Testis (tissue), 5 donors: ENCODE measurements at places on chromosomes 6 and 20. TPM values are rescaled to one million over a fixed set of nuclear protein-coding genes. Genes with fewer than 3 reads are reported as not detected.

GRCh38 chr6:26152226-26153101 is 65.2 kb downstream of the HFE start:
- no peaks in the 10 kb centered on the region for H3K27me3 ChIP-seq
- H3K4me1 ChIP-seq = peaks cover 4% of the 10 kb centered on the region
- H3K4me3 ChIP-seq = no peak overlapping the region
- no peak overlapping the region for H3K27ac ChIP-seq
- H3K36me3 ChIP-seq = no peaks in the 10 kb centered on the region

DNA sequence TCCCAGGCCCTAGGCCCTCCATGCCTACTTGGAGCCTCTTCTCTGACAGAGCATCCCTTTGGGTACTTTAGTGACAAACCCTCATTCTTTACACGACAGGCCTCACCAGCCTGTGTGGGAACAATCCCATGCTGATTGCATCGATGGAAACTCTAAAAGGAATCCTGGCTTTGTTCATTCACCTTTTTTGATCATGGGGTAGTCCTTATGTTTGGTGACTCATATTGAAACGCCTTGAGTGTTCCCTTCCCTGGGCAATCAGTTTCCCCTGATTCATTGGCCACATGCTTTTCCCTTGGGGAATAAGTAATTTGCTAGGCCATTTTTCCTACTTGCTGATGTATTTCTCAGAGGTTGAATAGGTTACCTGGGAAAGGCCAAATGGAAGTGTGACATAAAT is 14.7 kb upstream of the TNFAIP3 start:
- H3K27me3 ChIP-seq = no peaks in the 10 kb centered on the region
- no peak overlapping the region for H3K27ac ChIP-seq
- no peak overlapping the region for H3K4me3 ChIP-seq
- no peaks in the 10 kb centered on the region for H3K4me1 ChIP-seq
- DNase-seq = no peak

THBS2 gene
- 4.8 TPM for total RNA-seq

- H3K27ac ChIP-seq = no peak overlapping the region
- H3K4me3 ChIP-seq = no peak overlapping the region
- H3K36me3 ChIP-seq = no peaks in the 10 kb centered on the region
- DNase-seq = peak; percentile 77
- no peaks in the 10 kb centered on the region for H3K27me3 ChIP-seq
Observed at GRCh38 chr6:138336221-138336620, 41.5 kb upstream of the SMIM28 start.

DNA sequence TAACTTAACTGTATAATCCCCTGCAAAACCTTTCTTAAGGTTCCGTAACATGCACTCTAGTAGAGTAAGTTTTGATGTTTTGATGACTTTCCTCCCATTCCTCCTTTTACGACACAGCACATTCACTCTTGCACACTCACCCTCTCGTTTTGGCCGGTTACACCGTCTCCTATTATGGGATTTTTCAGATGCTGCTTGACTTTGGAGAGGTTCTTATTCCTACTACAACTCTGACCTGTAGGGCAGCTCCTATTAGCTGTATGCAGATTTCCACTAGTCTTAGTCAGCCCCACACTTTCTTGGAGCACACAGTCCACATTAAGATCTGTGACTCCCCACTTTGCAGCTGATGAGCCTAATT is 223.7 kb upstream of the SYNCRIP start:
- H3K4me3 ChIP-seq = no peak overlapping the region
- peak overlapping the region; percentile 84 for H3K27ac ChIP-seq
- peak; percentile 15 for DNase-seq
- no peaks in the 10 kb centered on the region for H3K27me3 ChIP-seq

CRIP3 gene
- total RNA-seq = 33.4 TPM

DNA sequence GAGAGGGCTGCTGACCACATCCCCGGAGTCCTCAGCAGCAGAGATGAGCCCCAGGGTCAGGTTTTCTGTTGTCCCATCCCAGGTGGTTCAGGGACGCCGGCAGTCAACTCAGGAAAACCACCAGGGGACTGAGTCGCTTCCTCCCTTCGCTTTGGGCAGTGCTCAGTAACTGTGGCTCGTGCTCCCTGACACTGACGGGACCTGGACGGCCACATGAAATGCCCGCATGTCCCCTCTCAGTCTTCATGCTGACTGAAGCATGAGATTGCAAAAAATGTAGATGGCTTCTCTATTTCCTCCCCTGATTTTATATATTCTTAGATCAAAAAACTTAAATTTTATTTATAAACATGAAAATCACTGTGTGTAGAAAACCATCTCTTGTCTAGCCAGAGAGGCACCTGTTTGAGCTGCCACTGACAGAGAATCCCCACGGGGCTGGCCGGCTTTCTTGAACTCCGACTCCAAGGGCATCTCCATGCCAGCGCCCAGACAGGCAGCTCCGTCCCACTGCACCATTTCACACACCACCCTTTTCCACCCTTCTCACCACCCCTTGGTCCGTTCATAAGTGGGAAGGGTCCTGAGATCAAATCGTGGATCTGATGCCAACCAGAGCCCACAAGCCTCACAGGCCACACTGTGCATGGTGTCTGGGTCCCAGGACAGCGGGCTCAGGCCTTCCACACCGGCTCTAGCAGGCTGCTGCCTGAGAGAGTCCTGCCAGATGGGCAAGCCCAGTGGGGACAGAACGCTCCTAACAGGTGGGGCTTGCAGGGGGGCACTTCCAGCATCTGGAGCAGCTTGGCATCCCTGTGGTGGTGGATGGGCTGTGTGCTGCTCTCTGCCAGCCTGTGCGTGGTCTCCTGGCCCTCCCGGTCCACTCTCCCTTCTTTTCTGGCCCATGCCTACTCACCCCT is 98.2 kb downstream of the SMOC2 start:
- H3K27me3 ChIP-seq = no peaks in the 10 kb centered on the region
- DNase-seq = no peak
- H3K36me3 ChIP-seq = no peaks in the 10 kb centered on the region
- H3K4me3 ChIP-seq = no peak overlapping the region
- peak overlapping the region; percentile 83 for H3K27ac ChIP-seq
- H3K4me1 ChIP-seq = peaks cover 69% of the 10 kb centered on the region

GID8 gene
- 42.6 TPM for total RNA-seq

RPS6KA2 gene
- total RNA-seq = 21.7 TPM

GRCh38 chr20:52494244-52494643 is 302.7 kb upstream of the ZFP64 start:
- H3K4me1 ChIP-seq = no peaks in the 10 kb centered on the region
- H3K4me3 ChIP-seq = no peak overlapping the region
- no peak overlapping the region for H3K27ac ChIP-seq
- DNase-seq = no peak

DNA sequence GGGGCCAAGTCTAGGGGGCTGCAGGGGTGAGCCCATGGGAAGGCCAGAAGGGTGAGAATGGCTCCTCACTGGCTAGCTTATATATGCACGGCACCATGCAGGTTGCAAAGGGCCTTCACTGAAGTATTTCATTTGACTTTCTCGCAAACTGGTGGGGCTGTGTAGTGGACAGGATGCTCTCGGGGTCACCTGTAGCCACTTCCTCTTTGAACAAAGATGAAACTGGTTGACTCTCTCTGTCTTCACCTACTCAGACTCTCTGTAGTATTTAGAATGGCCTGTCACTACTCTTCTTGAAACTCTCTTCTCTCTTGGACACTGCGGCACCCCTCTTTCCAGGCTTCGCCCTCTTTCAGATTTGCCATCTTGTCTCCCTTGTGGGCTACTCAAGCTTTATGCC is 560.5 kb downstream of the PKHD1 start:
- H3K4me3 ChIP-seq = no peak overlapping the region
- H3K36me3 ChIP-seq = no peaks in the 10 kb centered on the region
- H3K27ac ChIP-seq = no peak overlapping the region
- H3K4me1 ChIP-seq = peaks cover 5% of the 10 kb centered on the region
- H3K27me3 ChIP-seq = no peaks in the 10 kb centered on the region

- peak within 1 kb of the TSS; percentile 54 for H3K4me3 ChIP-seq
- H3K4me1 ChIP-seq = no peaks in the 10 kb centered on the region
- DNase-seq = peak; percentile 71
- no peaks in the 10 kb centered on the region for H3K27me3 ChIP-seq
Observed at GRCh38 chr6:26087284-26088115, at the start of gene HFE. Gene HFE (plus strand): TSS chr6:26087429. CDS start chr6:26087441, 12 bp downstream.

- no peak for DNase-seq
- no peaks in the 10 kb centered on the region for H3K36me3 ChIP-seq
- no peak overlapping the region for H3K4me3 ChIP-seq
- no peaks in the 10 kb centered on the region for H3K4me1 ChIP-seq
- no peaks in the 10 kb centered on the region for H3K27me3 ChIP-seq
Observed at GRCh38 chr6:142934106-142934505, 10.9 kb downstream of the HIVEP2 start.

DNA sequence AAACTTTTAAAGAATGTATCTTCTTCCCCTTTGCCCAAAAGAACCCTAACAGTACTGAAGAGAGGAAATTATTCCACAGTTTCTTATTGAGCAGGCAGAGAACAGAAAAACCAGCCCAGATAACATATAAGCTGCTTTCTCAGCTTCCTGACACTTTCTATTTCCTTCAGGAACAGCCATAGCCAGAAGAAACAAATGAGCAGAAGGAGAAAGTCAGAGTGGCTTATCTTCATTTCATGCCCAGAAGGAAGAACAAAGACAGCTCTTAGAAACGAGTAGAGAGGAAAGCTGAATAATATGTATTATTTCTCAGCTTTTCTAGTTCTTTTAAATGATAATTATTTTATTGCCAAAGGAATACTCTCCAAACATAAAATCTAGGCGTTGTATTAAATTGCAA is 793.7 kb downstream of the GRIK2 start:
- H3K4me1 ChIP-seq = no peaks in the 10 kb centered on the region
- H3K36me3 ChIP-seq = no peaks in the 10 kb centered on the region
- H3K27me3 ChIP-seq = no peaks in the 10 kb centered on the region
- no peak overlapping the region for H3K27ac ChIP-seq
- no peak for DNase-seq
- H3K4me3 ChIP-seq = no peak overlapping the region

DNA sequence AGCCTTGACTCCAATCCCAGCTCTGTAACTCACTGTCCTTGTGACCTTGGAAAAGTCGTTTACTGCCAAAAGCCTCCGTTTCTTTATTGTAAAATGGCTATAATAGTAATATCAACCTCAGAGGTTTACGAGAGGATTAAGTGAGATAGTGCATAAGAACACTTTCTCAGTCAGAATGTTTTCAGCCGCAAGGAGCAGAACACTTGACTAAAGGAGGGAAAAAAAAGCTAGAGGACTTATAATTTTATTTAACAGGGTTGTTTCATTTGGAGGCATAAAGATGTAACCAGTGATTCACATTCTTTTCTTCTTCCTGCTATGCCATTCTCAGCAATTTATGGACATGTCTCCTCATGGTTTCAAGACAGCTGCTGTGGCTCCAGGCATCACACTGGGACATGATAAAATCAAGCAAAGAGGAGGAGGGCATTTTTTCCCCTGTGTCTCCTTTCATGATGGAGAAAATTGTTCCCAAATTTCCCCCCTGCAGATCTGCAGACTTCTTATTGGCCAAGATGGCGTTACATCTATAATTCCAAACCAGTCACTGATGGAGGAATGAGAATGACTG is 143.0 kb upstream of the PTPN1 start:
- H3K4me1 ChIP-seq = peaks cover 6% of the 10 kb centered on the region
- no peaks in the 10 kb centered on the region for H3K27me3 ChIP-seq
- no peaks in the 10 kb centered on the region for H3K36me3 ChIP-seq
- no peak overlapping the region for H3K4me3 ChIP-seq
- DNase-seq = no peak

TAGAP gene
- 4.5 TPM for total RNA-seq

GRCh38 chr20:8858181-8858787 is 210.6 kb upstream of the PLCB4 start:
- no peaks in the 10 kb centered on the region for H3K27me3 ChIP-seq
- peaks cover 8% of the 10 kb centered on the region for H3K4me1 ChIP-seq
- H3K36me3 ChIP-seq = no peaks in the 10 kb centered on the region

DNA sequence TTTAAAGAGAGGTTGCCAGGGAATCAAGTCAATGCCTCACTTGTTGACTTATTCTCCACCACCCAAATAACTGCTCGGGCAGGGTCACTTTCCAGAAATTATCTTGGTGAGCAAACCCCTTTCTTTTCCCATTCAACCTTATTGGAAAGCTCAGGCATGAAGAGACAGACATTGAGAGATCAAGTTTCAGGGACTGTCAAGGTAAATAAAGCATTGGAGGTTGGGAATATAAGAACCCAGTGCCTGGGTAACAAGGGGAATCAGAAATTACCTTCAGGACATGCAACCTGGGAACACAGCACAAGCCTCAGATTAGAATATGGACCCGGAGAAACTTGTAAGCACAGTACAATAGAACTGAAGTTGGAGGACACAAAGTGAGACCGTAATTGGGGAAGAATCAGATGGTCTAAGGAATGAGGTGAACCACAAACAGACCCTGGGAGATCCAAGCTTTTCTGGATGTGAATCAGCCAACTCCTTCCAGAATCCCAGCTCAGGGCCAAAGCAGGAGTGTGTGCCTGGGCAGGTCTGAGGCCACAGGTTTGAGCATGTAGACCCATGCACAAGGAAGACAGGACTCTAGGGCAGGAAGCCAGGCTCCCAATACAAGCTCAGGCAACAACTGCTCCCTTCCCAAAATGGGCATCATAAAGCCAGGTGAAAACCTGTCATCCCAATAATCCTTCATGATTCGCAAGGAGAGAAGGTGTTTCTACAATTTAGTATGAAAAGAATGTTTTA is 512.8 kb downstream of the MAFB start:
- H3K27me3 ChIP-seq = no peaks in the 10 kb centered on the region
- H3K4me1 ChIP-seq = no peaks in the 10 kb centered on the region
- DNase-seq = no peak
- no peaks in the 10 kb centered on the region for H3K36me3 ChIP-seq

FRMD1 gene
- 13.5 TPM for total RNA-seq

SLC22A1 gene
- 1.7 TPM for total RNA-seq

BMP2 gene
- 1.7 TPM for total RNA-seq

GRCh38 chr6:157699777-157700636 is 123.0 kb upstream of the SNX9 start:
- H3K36me3 ChIP-seq = no peaks in the 10 kb centered on the region
- no peak overlapping the region for H3K4me3 ChIP-seq
- no peak overlapping the region for H3K27ac ChIP-seq
- no peaks in the 10 kb centered on the region for H3K27me3 ChIP-seq
- no peak for DNase-seq

CHRNA4 gene
- total RNA-seq = 8.3 TPM

- H3K4me1 ChIP-seq = peaks cover 9% of the 10 kb centered on the region
- H3K4me3 ChIP-seq = no peak overlapping the region
- no peaks in the 10 kb centered on the region for H3K36me3 ChIP-seq
Observed at GRCh38 chr20:23211164-23211563, 125.0 kb upstream of the CD93 start.

- no peak overlapping the region for H3K4me3 ChIP-seq
- no peaks in the 10 kb centered on the region for H3K27me3 ChIP-seq
- H3K4me1 ChIP-seq = no peaks in the 10 kb centered on the region
- no peak overlapping the region for H3K27ac ChIP-seq
Observed at GRCh38 chr6:82902290-82902689, 163.4 kb downstream of the UBE3D start.

- no peak overlapping the region for H3K27ac ChIP-seq
- no peak for DNase-seq
- no peaks in the 10 kb centered on the region for H3K27me3 ChIP-seq
- no peaks in the 10 kb centered on the region for H3K36me3 ChIP-seq
- H3K4me3 ChIP-seq = no peak overlapping the region
Observed at GRCh38 chr6:74731931-74732330, 473.9 kb downstream of the COL12A1 start.

GRCh38 chr20:36148439-36148838 is 6.1 kb upstream of the EPB41L1 start:
- no peak overlapping the region for H3K27ac ChIP-seq
- no peak for DNase-seq
- H3K27me3 ChIP-seq = no peaks in the 10 kb centered on the region
- no peaks in the 10 kb centered on the region for H3K36me3 ChIP-seq
- H3K4me3 ChIP-seq = no peak overlapping the region
- H3K4me1 ChIP-seq = peaks cover 30% of the 10 kb centered on the region
